Suprapubic skin (tissue), 4 donors: ENCODE measurements at places on chromosomes 12 and 14. TPM values are rescaled to one million over a fixed set of nuclear protein-coding genes. Genes with fewer than 3 reads are reported as not detected.

KRT6B gene
- total RNA-seq = 765 TPM

RASAL1 gene
- total RNA-seq = 39.0 TPM

KIF5A gene
- not detected for total RNA-seq

DERA gene
- 39.4 TPM for total RNA-seq

RTL1 gene
- total RNA-seq = not detected

RFX4 gene
- not detected for total RNA-seq

IL22 gene
- total RNA-seq = not detected

KLRB1 gene
- not detected for total RNA-seq

BRMS1L gene
- 3.5 TPM for total RNA-seq

TAMALIN gene
- total RNA-seq = 14.5 TPM

PPM1H gene
- total RNA-seq = 8.1 TPM

SLC2A14 gene
- total RNA-seq = 1.9 TPM

WASHC3 gene
- 63.1 TPM for total RNA-seq

SSTR1 gene
- total RNA-seq = 0.44 TPM

ZC2HC1C gene
- 0.53 TPM for total RNA-seq

ERP27 gene
- not detected for total RNA-seq

SPSB2 gene
- 5.7 TPM for total RNA-seq

RAP1B gene
- total RNA-seq = 118 TPM

MYL6 gene
- 773 TPM for total RNA-seq

POMT2 gene
- 16.4 TPM for total RNA-seq

DBX2 gene
- 0.76 TPM for total RNA-seq

OR6C2 gene
- not detected for total RNA-seq

SELPLG gene
- 3.3 TPM for total RNA-seq

HEBP1 gene
- 37.4 TPM for total RNA-seq

SYT10 gene
- total RNA-seq = not detected

CLEC1A gene
- total RNA-seq = 0.83 TPM

TIMM9 gene
- 61.7 TPM for total RNA-seq

CLEC7A gene
- total RNA-seq = 6.6 TPM

MLH3 gene
- total RNA-seq = 27.0 TPM

RNU4-1 gene
- not detected for total RNA-seq

EIF2B1 gene
- 203 TPM for total RNA-seq

FAR2 gene
- 34.4 TPM for total RNA-seq

RNASE3 gene
- total RNA-seq = not detected

IPO8 gene
- 24.7 TPM for total RNA-seq

PPP4R3A gene
- total RNA-seq = 132 TPM

EXD2 gene
- total RNA-seq = 17.6 TPM

TSFM gene
- total RNA-seq = 24.9 TPM

FLRT2 gene
- total RNA-seq = 29.6 TPM

AMDHD1 gene
- total RNA-seq = 0.93 TPM

DEGS2 gene
- total RNA-seq = 102 TPM

GALNT9 gene
- total RNA-seq = not detected

SERPINA4 gene
- not detected for total RNA-seq

ABCD2 gene
- total RNA-seq = 0.19 TPM

DCN gene
- 554 TPM for total RNA-seq

SIX4 gene
- total RNA-seq = 0.64 TPM

TCP11L2 gene
- 38.1 TPM for total RNA-seq

CLEC9A gene
- not detected for total RNA-seq

SLC10A1 gene
- total RNA-seq = not detected

RNASE7 gene
- 26.3 TPM for total RNA-seq

TSPAN9 gene
- total RNA-seq = 34.7 TPM
